ENCODE measurements at places on chromosomes 11 and 22.
A peak's percentile ranks its signal among the peaks of the same experiment; 100 is the strongest.

DNA sequence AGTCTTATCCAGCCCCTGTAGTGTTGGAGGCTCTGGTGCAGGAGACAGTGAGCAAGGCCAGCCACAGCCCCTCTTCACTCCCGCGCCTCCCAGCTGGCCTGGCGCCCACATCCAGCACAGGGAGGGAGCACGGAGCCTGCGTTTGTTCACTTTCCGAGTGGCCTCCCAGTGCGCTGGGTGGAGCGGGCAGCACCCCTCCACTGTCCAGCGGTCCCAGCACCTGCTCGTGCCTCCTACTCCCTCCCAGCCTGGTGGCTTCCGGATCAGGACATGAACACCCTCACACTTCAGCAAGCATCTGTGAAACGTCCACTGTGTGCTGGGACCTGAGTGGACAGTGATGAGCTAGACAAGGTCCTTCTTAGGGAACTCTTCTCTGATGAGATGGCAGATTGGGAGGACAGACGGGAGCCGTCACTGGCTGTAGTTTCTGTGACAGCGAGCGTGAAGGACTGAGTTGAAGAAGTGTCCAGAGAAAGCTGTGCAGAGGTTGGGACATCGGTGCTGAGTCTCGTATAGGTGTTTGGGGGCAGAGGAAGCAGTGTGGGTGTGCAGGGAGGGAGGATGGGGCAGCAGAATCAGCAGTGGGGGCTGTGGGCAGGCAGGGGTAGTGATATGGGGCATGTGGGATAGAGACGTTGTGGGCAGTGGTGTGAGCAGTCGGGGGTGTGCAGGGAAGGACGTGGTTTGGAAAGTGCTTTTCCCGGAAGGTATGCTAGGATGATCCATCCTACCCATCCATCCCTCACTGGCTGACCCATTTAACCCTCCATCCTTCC, 256.8 kb downstream of the TBC1D22A start:
- DNase-seq = no peak

GRCh38 chr11:77207618-77208313, 79.7 kb downstream of the MYO7A start:
- no peak for DNase-seq

DNA sequence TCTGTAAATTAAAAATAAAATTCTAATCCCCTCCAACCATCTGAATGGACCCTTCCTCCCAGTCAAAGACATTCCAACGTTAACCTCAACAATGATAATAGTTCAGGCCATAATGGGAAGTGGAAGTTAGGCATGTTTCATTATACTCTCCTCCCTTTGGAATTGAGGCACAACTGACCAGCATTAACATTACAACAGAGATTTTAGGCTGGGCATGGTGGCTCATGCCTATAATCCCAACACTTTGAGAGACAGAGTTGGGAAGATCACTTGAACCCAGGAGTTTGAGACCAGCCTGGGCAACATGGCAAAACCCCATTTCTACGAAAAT, 2.4 kb upstream of the CTSF start:
- no peak for DNase-seq

- DNase-seq = peak; percentile 95
These were observed 938.9 kb upstream of the TENM4 start for GRCh38 chr11:80379620-80380278.

GRCh38 chr11:73996161-73996747, 12.6 kb downstream of the UCP3 start:
- DNase-seq = no peak

DNA sequence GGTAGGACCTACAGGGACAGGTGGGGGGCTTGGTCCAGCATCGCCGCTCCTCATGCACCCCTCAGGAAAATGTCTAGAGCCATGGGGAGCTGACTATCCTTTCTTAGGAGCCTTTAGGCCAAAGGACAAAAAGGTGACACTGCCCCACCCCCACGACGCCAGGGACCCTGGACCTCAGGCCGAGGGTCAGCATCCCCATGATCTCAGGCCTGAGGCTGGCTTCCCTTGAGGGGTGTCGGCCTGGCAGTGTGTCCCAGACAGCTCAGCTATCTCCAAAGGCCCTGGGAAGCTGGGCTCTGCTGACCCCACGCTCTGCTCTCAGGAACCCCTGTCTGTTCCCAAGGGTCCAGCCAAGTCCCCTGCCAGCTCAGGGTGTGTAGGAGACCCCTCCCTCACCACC, 16.3 kb downstream of the MRGPRG start:
- no peak for DNase-seq

DNA sequence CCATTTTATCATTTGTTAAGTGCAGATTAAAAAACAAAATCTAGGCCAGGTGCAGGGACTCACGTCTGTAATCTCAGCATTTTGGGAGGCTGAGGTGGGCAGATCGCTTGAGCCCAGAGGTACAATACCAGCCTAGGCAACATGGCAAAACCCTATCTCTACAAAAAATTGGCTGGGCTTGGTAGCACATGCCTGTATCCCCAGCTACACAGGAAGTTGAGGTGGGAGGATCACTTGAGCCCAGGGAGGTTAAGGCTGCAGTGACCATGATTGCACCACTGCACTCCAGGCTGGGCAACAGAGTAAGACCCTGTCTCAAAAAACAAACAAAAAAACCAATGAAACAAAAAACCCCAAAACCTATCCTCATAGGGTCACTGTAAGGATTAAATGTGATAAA, 32.9 kb downstream of the HIRA start:
- no peak for DNase-seq

GRCh38 chr11:123382555-123383074, 47.5 kb upstream of the GRAMD1B start:
- DNase-seq = no peak

DNA sequence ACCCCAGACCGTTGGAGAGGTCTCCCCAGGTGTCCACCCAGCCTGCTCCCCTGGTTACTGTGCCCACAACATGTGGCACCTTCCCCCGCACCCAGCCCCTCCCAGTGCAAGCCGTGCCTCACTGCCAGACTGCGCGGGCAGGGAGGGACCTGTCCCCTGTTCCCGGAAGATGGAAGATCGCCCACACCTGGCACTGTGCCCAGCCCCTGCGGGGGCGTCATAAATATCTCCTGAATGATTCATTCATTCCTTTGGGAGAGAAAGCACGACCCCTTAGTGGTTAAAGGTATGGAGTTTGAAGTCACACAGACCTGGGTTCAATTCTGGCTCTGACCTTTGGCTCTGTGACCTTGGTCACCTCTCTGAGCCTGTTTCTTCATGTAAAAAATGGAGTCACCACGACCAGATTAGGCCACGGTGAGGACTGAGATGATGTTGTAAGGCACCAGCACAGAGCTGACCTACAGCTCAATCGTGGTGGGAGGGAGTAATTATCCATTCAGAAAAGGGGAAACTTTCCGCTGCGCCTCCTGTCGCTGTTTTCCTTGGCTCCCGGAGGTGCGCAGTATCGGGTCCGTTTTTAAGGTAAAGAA, 497 bp upstream of the SYT12 start:
- DNase-seq = no peak

GRCh38 chr11:66231561-66231960, 36.9 kb upstream of the RAB1B start:
- DNase-seq = peak; percentile 91
